IMR-90 (cell line): ENCODE measurements at places on chromosomes 1 and 21. TPM values are rescaled to one million over a fixed set of nuclear protein-coding genes. Genes with fewer than 3 reads are reported as not detected.

DNA sequence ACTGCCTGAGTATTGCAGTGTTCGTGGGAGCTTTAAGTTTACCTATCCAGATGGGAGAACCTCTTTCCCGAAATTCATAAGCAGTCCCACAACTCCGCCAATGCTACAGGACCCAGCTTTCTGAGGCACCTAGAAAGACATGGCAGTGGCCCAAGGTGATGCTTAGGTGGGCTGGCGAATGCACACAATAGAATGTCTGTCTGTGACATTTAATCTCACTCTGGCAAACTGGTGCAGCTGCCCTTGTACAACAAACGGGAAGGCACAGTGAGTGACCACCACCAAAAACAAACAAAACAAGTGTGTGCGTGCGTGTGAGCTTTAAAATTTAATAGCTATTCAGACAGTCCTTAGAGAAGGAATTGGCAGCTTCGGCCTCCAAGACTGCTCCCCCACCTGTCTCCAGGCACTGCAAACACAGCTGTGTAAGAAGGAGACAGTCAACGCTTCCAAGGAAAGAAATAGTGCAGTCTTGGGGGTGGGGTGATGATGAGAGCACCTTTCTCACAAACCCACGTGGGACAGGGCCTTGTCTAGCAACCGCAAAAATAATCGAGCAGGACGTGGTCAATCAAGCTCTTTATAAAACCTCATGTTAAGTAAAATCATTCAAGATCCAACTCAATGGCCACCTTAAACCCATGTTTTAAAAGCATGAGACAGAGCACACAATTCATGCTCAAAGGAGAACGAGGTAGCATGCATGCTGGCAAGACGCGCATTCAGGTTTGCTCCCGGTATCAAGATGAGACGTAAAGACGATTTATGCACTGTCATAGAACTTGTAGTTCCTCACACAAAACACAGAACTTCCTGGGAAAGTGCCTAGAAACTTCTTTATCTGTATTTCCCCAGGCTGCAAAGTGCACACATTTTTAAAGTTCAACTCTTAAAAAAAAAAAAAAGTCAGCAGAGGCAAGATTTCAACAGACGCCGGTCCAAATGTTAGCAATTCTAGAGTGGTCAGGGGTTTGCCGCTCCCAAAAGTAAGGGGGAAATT, 84.1 kb downstream of the TM2D1 start:
- DNase-seq, result no peak

The CDC7 gene
- 4.7 and 6.9 TPM in 2 replicates for total RNA-seq

DNA sequence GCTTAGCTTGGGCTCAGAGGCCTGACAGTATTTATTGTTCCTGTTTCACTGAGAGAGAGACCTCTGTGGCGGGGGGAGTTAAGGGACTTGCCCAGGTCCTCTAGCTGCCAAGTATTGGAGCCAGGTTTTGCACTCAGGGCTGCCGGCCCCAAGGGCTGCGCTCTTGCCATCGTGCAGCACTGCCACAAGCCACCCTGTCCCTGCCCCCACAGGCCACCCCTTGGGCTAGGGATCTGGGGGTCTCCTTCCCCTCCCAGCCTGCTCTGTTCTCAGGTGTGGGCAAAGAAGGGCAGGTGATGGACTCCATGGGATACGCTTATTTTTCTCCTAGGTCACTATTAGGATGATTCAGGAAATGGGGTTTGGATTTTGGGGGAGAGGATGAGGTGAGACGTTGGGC, 8.7 kb downstream of the KIAA1614 start:
- no peak for DNase-seq

- peak; percentile 88 for DNase-seq
Observed at GRCh38 chr1:29688471-29689365, 452.4 kb downstream of the PTPRU start.

DNA sequence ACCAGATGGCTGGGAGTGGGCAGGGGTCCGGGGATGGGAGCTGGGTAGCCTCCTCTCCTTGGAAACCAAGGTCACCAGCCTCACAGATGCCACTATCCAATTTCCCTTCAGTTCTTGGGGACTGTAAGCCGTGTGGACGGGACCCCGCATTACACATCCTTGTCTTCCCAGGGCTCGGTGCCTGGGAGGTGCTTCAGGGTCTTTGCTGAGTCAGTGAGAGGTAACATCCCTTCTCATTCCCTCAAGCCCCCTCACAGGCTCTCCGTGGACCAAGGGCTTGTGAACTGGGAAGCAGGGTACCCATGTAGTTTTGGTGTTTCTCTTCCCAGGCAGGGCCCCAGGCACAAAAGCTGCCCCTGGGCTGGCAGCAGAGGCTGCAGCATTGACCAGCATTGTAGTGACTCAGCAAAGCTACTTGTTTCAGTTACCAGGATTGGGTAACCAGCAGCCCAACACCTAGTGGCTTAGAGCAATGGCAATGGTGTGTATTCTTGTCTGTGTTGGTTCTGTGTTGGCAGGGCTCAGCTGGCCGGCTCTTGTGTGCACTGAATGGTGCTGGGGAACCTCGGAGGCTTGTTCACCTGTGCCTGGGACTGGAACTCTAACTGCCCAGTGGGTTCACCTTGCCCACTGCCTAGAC, 24.6 kb upstream of the PCBP3 start:
- no peak for DNase-seq

The NTRK1 gene
- total RNA-seq, result not detected in 2 replicates

The NUDT4B gene
- total RNA-seq, result 19.9 and 28.6 TPM in 2 replicates

DNA sequence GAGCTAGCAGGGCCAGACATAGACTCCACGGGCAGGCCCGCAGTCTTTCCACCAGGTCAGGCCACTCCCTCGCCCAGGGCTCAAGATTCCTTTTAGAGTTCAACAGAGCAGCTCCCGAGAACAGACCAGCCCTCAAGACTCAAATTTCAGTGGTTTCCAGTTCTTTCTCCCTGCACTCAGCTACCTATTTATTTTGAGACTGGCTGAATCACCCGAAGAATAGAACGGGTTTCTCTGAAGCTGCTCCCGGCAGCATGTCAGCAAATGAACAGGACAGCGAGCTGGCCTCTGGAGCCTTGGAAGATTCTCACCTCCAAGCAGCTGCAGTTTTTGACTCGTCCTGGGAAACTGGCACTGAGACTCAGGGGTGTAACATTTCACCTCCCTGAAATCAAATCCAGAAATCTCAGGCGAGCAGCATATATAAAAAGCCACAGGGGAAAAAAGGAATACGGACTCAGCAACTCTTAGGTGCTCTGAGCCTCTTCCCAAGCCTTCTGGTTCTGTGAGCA, 177.9 kb downstream of the CLIC6 start:
- peak; percentile 89 for DNase-seq
